ENCODE measurements at places on chromosomes 16 and 17.

DNA sequence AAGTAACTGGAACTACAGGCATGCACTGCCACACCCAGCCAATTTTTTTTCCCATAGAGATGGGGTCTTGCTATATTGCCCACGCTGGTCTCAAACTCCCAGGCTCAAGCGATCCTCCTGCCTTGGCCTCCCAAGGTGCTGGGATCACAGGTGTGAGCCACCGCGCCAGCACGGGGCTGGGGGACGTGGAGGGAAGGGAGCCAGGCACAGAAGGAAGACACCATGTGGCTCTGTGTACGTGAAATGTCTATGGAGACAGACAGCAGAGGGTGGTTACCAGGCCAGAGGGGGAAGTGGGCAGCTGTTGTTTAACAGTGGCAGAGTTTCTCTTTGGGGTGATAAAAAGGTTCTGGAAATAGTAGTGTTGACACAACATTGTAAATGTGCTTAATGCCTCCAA, 4.6 kb upstream of the PIEZO1 start:
- no peak for DNase-seq

- peak; percentile 66 for DNase-seq
Observed at GRCh38 chr17:45261577-45262515, at the start of gene SPATA32. SPATA32 (minus strand) TSS chr17:45262094; CDS start chr17:45262016, 78 bp downstream.

DNA sequence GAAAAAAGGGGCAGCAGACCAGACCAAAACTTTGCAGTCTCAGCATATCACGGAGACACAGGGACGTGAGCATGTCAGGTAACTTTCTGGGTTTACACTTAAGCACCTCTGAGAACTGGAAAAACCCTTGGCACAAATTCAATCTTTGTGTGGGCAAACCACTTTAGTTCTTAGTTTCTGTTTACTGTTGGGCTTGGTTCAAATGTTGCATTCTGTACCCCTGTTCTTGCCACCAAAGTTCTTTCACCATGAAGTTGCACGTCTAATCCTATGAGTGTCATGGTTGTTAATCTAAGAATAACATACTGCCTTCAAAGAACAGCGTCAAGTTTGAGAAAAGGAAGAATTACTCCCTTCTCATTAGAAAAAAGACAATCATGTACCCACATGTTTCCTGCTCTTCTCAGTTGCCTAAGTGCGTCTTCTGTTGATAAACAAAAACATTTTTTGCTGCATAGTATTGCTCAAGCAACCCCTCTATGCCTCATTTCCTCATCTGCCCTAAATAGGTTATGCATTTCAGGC, 11.6 kb downstream of the KRT33A start:
- DNase-seq = no peak

GRCh38 chr16:31477220-31478216, 5.4 kb upstream of the SLC5A2 start:
- no peak for DNase-seq

GRCh38 chr17:34530918-34531317, 48.5 kb upstream of the TMEM132E start:
- no peak for DNase-seq

- no peak for DNase-seq
Observed at GRCh38 chr17:20206068-20206467, 196.9 kb downstream of the SPECC1 start.

DNA sequence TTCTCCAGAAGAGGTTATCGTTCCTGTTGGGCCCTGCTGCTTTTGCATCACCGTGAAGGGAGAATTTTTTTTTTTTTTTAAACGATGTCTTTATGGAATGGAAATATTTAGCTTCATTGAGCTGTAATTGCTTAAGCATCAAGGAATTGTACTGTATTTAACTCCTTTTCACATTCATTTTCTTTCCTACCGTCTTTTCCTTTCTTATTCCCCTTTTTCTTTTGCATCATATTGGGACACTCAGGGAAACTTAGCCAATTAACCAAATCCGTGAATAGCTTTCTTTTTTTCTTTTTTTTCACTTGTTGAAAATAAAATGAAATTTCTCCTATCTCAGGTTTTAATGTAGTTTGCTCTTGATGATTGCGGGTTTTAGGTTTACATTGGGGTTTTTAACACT, 1.5 kb downstream of the TNRC6A start:
- no peak for DNase-seq

- DNase-seq = no peak
Observed at GRCh38 chr17:57420734-57421717, 164.7 kb downstream of the MSI2 start.

All from caudate nucleus (tissue), 63 donors.